ENCODE measurements at places on chromosomes 16 and 17.

GRCh38 chr17:75514299-75514918 is 928 bp downstream of the CASKIN2 start:
- DNase-seq, result no peak

DNA sequence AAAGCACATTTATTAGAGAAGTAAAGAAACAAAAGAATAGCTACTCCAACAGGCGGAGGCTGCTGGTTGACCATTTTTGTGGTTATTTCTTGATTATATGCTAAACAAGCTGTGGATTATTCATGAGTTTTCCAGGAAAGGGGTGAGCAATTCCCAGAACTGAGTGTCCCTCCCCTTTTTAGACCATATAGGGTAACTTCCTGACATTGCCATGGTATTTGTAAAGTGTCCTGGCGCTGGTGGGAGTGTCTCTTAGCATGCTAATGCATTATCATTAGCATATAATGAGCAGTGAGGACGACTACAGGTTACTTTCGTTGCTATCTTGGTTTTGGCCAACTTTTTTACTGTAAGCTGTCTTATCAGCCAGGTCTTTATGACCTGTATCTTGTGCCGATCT is 12.2 kb upstream of the HS3ST4 start:
- DNase-seq, result no peak

DNA sequence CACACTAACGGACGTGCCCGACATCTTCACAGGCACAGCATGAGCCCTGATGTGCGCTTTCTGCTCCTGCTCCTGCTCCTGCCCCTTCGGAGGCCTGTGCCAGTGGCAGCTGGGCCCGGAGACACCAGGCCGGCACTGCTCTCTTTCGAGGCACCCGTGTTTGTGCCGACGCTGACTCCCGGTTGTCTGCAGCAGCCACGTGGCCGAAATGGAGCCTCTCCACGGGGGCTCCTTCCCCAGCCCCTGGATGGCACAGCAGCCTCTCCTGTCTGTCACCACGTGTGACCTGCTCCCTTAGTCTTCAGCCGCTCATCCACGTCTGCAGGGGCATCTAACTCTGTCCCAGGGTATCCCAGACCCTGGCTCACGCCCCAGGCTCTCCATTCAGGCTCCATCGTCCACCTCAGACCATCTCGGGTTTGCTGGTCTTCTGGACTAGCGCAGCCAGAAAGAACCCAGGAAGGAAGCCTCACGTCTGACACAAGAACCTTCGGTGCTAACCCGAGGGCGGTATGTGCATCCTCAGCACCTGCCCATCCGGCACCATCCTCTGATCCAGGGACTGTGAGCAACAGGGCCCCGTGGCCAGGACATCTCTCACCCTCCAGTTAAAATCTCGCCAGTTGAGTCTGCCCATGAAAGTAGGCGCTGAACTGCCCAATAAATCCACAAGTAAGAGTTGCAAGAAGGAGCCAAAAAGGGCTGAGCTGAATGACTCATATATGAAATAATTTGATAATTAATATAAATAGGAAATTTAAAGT is 4.2 kb upstream of the RPH3AL start:
- DNase-seq, result no peak

- no peak for DNase-seq
Measured at GRCh38 chr17:17886726-17887125, 49.9 kb upstream of the SREBF1 start.

DNA sequence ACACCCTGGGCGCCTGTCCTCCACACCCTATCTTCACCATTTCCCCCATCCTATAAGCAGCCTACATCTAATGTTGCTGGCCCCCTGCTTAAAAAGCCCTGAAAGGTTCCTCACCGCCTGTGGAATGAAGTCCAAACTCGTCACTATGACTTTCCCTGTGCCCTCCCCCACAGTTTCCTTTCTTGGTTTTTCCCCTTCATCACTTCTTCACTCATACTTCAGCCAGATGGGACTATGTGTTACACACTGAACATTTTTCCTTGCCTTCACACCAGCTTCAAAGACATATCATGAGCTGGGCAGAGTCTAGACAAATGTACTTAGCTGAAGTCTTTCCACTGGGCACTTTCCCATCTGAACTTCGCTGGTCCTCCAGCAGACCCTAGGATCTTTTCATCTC is 1.5 kb upstream of the MARCHF10 start:
- DNase-seq, result no peak

GRCh38 chr16:58026705-58027160 is 1.2 kb downstream of the MMP15 start:
- peak; percentile 5 for DNase-seq

- DNase-seq, result no peak
Measured at GRCh38 chr16:400061-400591, 1.6 kb upstream of the DECR2 start.

DNA sequence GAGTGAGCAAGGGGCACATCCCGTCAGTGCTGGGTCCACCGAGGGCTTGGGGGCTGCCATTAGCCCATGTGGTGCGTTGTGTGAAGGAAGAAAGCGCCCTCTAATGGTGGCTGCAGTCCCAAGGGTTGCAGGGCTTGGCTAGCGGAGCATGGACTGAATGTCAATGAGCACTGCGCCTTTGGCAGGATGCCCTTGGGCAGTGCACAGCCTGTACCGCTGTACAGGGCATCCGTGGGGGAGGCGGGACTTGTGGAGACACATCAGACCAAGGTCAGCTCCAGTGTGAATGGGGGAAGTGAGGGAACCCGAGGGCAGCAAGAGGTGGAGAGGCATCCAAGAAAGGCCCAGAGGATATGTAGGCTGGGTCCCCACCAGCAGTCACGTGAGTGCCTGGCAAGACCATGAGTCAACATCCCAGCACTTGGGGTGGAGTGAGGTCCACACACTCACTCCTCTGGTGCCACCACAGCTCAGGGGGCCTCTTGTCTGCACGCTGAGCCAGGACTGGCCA is 75.5 kb upstream of the MED9 start:
- no peak for DNase-seq

DNA sequence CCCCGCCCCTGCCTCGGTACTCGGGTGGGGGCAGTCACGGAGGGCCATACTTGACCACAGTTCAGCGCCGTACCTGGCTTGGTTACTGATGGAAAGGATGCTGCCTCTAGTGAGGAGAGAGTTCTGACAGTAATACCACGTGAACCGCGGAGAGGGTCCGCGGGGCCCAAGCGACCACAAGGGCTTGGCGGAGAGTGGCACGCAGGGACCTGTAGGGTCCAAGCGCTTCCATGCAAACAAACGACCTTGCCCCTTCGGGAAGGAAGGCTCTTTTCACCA is 9.2 kb downstream of the KDM6B start:
- DNase-seq, result no peak

DNA sequence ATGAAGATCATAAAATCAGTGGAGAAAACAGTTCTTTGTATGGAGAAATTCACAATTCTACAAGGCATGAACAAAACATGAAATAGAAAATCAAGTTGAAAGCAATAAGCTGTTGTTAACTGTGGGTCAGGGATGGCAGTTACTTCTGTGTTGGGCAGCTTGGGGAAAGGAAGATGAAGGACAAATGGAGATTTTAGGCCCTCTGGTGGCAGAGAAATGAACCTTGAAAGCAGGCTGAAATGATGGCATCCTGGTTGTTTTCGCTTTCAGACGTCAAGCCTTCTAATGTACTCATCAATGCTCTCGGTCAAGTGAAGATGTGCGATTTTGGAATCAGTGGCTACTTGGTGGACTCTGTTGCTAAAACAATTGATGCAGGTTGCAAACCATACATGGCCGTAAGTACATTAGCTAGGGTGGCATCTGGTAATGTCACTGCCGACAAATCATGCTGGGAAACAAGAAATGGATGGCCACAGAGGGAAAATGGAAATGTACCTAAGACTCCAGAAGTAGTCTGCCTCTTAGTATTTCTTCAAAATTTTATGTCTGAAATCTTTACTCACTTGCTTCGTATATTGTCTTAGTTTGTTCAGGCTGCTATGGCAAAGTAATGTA is 108.9 kb downstream of the MAP2K6 start:
- DNase-seq, result no peak

- no peak for DNase-seq
Measured at GRCh38 chr17:62941358-62941991, 24.6 kb upstream of the TANC2 start.

- no peak for DNase-seq
Measured at GRCh38 chr17:55320594-55321426, 56.0 kb downstream of the HLF start.

GRCh38 chr16:49471038-49471727 is 97.6 kb downstream of the C16orf78 start:
- no peak for DNase-seq

DNA sequence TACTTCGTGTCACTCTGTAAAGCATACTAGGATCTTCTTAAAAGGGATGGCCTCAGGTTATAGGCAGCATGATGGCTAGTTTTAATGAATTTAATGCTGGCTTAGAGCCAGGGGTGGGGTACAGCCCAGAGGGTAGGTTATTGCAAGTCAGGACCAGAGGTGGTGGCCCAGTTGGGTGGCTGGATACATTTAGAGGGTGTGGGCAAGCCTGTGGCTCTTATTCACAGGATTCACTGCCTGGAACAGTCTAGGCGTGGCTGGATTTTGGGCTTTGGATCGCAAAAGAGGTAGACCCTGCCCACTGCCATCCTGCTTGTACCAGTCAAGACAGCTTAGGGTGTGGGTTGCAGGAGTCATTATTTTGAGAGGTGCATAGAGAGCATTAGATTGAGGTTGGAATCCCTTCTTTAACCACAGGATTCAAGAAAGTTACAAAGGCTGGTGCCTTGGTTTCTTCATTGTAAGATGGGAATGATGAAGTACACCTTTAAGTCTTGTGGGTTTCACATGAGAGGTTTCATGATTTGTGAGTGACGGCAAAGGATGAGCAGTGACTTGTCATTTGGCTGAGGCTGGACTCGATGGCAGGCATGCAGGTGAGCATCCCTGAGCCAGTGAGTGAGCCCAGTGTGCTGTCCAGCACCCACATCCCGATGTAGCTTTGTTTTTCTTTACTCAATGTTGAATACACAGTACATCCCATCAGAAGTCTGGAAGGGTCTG is 85.2 kb downstream of the KSR1 start:
- DNase-seq, result no peak

- DNase-seq, result no peak
Measured at GRCh38 chr16:89155851-89156739, 15.5 kb upstream of the CDH15 start.

DNA sequence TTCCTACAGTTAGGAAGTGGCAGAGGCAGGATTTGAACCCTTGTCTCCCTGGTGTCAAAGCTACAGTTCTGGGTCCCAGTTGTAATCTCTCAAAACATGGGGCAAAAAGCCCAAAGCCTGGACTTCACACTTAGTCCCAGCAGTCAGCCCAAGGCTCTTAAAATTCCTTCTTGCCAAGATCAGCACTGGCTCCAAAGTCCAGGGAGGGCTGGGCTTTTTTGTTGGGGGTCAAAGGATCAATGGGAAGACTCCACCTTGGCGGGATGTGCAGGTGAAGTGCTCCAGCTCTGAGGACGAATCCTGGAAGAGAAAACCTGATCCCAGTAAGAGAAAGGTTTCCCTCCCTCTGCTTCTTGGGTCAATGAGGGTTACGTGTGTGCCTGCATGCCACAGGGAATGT is 195.5 kb downstream of the HAPSTR1 start:
- no peak for DNase-seq

DNA sequence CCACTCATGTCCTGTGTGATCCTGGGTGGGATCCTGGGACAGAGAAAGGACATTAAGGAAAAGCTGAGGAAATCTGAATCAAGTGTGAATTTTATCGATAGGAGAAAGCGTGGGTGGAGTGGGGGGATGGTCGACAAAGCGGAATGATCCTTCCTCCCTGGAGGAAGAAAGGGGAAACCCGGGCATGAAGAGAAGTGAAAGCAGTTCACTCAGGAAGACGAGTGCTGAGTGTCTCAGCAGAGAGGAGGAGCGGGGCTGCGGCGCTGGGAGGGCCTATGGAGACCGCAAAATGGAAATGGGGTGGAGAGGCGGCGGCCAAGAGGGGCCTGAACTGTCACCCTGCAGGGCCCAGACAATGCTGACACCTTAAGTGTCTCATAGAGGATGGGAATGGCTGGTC is 8.7 kb downstream of the ZDHHC7 start:
- no peak for DNase-seq

GRCh38 chr17:78012428-78012827 is 53.9 kb downstream of the TNRC6C start:
- no peak for DNase-seq

- DNase-seq, result no peak
Measured at GRCh38 chr17:57050306-57050705, 34.7 kb upstream of the AKAP1 start.

DNA sequence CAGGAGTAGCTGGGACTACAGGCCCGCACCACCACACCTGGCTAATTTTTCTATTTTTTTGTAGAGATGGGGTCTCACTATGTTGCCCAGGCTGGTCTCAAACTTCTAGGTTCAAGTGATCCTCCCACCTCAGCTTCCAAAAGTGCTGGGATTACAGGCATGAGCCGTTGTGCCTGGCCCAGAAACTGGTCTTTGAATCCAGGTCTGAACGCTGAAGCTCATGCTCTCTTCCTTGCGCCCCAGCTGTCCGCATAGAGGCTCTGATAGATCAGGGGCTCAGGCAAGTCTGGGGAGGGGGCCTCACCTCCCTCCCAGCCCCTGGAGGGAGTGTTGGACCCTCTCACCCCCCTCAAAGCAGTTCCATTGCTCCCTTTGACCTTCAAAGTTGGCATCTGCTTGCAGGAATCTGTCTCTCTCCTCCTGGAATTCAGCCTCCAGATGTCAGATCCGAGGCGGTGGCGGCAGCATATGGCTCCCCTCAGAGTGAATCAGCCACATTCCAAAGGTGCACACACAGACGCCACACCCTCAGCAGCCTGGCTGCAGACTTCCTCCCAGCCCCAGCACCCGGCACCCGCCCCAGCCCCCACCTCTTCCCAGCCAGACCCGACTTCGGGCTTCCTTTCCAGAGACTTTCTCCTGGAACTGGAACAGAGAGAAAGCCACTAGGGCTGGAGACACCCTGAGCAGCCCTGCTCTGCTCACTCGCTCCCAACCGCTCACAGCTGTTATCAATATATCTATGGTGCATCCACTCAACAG is 16.9 kb upstream of the GLIS2 start:
- DNase-seq, result no peak

DNA sequence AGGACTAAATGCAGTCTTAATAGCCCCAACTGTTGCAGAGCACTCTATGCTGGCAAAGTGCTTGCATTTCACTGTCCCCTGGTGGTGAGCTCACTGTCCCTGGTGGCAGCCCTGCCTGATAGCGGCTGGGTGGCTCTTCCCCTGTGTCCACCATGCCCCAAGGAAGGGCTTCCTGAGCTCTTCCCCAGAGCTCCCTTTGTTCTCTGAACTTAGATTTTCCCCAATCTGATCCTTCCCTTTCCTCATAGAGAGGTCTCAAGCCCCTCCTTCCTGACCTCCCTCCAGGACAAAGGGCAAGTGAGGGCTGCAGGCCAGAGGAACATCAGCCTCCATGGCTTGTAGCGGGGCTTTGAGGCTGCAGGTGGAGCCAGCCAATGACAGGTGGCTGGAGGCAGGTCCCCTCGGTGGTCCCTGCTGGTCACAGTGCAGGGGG is 17.0 kb downstream of the BEAN1 start:
- no peak for DNase-seq

- no peak for DNase-seq
Measured at GRCh38 chr17:28364665-28365363, at the start of gene SEBOX. Gene SEBOX, minus strand, starts transcription at chr17:28365199. Its CDS starts 48 bp downstream, at chr17:28365151.

DNA sequence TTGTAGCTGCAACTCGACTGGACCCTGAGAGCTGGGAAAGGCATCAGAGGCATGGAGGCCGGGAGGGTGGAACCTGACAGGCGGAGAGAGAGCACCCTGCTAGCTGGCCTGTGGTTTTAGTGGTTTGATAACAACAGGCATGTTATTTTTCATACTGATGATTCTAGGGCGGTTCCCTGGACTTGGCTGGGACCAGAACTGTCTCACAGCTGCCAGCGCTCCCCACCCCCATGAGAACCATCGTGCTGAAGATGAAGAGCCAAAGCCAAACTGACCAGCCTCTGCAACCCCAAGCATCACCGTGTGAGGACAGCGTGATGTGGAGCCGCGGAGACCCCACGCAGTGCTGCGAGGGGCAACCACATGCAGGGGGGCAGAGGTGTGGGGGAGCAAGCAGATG is 28.5 kb downstream of the MXRA7 start:
- DNase-seq, result no peak

All from stimulated activated CD4-positive, alpha-beta T cell treated with anti-CD3 and anti-CD28 coated beads, Interleukin-4, amount 100 ng/mL, for 4 hours (primary cell).